Stimulated activated CD4-positive, alpha-beta T cell treated with anti-CD3 and anti-CD28 coated beads, Interleukin-4, amount 100 ng/mL, for 24 hours (primary cell): ENCODE measurements at places on chromosomes 2 and 18.

- no peak for DNase-seq
Observed at GRCh38 chr2:232980683-232981082, 32.4 kb downstream of the NGEF start.

- DNase-seq: no peak
Observed at GRCh38 chr18:14026199-14026598, 106.0 kb downstream of the ZNF519 start.

DNA sequence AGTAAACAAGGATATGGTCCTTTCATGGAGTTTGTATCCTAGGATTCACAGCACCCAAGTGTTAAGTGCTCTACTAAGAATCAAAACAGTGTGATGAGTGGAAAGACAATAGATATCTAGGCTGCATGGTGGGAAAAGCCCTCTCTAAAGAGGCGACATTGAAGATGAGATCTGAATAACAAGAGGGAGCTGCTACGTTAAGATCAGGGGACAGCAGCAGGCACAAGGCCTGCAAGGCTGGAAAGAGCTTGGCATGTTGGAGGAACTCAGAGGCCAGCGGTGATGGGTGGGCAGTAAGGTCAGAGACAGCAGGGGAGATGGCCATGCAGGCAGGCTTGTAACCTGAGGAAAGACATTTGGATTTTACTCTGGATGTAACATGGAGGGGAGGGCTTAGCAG is 177.5 kb downstream of the GFPT1 start:
- no peak for DNase-seq

GRCh38 chr18:3440341-3440740 is 9.6 kb upstream of the TGIF1 start:
- DNase-seq: no peak

DNA sequence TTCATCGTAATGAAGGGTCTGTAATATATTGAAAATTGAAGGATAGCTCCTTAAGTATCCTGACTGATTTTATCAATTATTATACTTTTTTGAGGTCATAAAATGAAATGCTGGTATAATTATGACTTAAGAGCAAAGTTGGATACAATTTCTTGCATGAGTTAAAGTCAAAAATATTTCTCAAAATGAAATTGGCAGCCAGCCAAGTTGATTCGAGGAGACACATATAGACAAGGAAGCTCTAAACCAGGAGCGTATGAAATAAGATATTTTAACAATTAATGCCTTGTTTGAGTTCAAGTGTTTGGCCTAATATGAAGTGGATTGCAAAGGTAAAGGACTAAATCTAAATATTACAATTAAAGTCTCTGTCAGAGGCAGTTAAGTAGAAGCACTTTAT is 260.4 kb upstream of the DSEL start:
- DNase-seq: no peak

DNA sequence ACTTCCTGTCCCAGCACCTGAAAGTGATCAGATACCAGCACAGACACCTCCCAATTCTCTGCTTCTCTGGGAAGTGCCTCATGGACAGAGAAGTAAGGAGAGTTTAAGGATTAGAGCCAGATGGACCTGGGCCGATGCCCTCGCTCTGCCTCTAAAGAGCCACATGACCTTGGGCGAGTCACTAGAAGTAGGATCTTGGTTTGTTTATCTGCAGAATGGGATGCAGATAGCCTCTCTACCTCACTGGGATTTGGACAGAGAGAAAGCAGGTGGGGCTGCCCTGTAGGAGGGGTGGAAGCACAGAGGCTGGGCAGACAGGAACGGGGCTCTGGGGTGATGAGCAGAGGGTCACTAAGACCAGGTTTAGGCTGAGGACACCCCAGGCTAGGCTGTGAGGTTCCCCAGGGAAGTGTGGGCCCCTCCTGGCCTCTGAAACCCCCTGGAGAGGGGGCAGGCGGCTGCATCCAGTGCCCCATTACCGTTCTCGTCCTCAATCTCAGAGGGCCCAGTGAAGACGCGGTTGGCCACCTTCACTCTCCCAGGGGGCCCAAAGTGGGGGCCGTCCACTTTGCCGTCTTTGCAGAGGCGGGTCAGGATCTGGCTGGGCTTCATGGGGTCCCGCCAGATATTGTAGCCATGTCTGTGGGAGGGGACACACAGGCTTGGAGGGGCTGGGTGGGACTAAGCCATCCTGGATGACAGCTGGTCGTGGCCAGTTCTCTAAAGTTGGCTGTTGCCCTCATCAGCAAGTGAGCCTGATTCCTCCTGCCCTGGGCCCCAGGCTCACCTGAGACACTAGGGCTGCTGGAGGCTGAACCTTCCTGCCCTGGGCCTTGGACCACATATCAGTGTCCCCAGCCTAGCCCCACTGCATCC is 13.3 kb downstream of the OTOF start:
- no peak for DNase-seq

GRCh38 chr2:98020992-98021713 is 25.4 kb upstream of the TMEM131 start:
- DNase-seq: no peak

DNA sequence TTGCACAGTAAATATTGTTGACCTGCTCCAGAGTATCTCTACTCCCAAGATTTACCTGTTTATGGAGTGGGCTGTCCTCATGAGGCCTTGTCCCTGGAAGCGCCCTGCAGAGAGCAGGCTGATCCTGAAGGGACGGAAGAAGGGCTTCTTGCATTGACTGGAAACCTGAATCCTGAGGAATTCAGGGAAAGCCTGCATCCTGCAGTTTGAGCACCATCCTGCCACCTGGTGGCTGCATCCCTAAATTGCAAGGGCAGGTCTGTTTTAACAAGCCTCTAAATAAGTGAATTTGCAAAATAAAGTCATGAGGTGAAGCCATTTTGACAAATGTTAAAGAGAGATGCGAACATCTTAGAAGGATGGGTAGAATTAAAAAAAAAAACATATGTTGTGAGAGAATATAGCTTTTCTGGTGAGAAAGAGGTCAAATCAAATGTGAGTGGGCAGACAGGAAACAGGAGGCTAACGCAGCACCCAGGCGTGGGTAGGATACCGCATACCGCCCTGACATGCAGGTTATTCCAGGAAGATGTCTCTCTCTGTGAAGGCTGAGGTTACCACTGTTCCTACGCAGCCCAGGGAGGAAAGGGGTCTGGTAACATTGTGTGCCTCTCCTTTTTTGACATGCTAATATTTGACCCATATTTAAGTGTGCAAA is 754.9 kb downstream of the RNF144A start:
- peak; percentile 57 for DNase-seq

GRCh38 chr2:233470839-233471238 is 95.7 kb downstream of the USP40 start:
- DNase-seq: no peak

- DNase-seq: no peak
Observed at GRCh38 chr2:40440835-40441234, 11.1 kb downstream of the SLC8A1 start.

- no peak for DNase-seq
Observed at GRCh38 chr2:48779019-48779716, 23.6 kb upstream of the LHCGR start.

DNA sequence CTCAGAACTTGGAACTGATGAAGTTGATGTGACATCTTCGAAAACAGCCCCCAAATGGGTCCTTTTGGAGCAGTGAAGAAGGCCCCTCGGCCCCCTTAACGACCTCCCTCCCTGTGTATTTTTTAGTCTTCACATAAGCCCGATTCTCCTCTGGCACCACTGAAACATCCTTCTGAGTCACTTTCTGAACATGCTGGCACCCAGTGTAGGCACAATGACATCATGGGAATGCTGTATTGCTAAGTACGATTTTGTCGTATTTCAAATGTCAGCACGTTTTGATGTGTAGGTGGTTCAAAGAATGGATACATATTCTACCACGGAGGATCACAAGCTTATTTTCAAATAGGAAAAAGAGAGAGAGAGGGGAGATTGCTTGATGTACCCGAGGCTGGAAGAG is 111.7 kb upstream of the RIOK3 start:
- peak; percentile 9 for DNase-seq

- no peak for DNase-seq
Observed at GRCh38 chr18:58537272-58538038, 91.4 kb downstream of the ALPK2 start.

DNA sequence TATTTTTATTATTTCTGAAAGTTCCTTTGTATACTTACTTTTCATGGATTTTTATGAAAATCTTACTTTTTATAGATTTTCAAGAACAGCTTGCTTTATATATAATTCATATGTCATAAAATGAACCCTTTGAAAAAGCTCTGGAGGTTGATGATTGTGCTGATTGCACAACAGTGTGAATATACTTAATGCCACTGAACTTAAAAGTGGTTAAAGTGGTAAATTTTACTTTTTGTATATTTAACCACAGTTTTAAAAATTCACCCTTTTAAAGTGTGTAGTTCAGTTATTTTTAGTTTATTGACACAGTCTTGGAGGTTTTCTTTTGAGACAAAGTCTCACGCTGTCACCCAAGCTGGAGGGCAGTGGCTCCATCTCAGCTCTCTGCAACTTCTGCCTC is 8.4 kb downstream of the SANBR start:
- DNase-seq: no peak

DNA sequence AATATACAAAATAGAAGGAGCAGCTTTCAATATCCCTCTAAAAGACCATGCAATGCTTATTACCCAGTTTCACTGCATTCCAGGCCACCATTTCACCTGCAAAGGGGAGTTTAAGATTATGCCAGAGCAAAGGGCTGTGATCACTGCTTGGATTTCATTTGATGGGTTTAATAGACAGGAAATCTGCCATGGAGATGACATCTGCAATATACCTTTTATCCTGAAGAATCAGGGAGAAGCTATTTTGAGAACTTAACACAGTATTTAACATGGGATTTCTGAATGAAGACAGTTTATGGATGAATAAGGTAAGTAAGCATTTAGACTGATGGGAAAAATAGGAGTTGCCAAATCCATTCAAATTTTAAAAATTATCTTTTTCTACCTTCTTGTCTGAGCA is 303.0 kb upstream of the SLC8A1 start:
- no peak for DNase-seq

DNA sequence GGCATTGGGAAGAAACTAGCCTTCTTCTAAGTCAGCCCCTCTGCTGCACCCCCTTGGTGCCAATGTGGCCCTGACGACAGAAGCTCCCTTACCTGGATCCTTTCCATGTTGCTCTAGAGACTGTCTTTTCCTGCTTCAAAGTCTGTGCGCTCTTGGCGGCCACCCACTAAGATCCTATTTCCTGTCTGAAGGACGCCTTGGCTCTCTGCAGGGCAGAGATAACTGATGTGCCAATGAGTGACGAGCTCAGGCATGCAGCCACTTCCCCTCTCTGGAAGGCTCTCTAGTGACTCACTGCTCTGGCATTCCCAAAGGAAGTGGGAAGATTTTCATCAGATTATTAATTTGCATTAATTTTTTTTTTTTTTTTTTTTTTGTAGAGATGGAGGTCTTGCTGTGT is 273.5 kb downstream of the CDH20 start:
- no peak for DNase-seq

GRCh38 chr2:62202019-62202722 is 6.3 kb downstream of the B3GNT2 start:
- no peak for DNase-seq
